ENCODE measurements at places on chromosomes 1 and 21.

DNA sequence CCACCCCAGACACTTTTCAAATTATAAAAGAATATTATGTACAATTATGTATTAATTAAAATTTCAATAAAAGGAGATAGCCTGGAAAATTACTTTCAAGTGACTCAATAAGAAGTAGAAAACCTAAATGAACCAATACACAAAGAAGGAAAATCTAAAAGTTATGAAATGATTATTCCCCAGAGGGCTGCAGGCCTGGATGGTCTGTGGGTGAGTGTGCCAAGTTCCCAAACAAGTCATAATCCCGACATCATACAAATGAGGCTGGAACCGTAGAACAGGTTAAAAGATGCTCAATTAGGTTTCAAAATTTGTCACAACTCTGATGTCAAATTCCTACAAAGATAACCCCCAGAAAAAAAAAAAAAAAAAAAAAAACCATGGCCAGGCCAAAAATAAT, 12.7 kb downstream of the SPATC1L start:
- no peak for DNase-seq

GRCh38 chr1:22712502-22713271, 2.0 kb downstream of the EPHB2 start:
- no peak for DNase-seq

DNA sequence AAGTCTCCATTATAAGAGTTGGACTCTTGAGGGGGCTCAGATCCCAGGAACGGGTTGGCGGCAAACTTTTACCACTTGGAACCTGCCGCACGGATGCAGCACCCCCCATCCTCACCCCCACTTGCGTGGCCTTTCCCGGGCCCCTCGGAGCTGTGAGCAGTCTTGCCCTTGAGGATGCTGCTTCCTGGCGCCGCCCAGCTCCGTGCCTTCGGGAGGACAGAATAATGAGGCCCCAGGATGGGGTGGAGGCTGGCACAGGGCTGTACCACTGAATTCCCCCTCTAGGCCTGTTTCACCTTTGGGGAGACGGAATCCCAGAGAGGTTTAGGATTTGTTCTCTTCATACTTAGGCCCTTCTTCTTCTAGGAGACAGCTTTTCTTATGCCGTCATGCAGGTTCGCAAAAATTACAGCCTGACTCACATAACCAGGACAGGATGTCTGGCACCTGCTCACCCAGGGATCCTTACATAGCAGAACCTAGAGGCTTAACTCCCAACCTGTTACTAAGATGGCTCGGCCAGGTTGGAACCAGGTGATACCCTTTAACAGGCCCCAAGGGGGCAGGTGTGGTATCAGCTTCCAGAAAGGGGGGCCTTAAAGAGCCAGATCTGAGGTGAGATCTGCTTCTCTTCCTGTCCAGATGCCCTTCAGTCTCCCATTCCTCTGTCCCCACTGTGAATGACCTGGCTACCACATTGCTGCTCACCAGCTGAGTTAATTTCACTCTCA, 1.5 kb downstream of the TRNP1 start:
- DNase-seq: no peak

- DNase-seq: no peak
Measured at GRCh38 chr1:181155339-181155738, 66.8 kb downstream of the IER5 start.

- DNase-seq: no peak
Measured at GRCh38 chr21:44681861-44682579, at the start of gene KRTAP12-1. TSS of gene KRTAP12-1 (minus strand) at chr21:44682163. CDS start at chr21:44682123, 40 bp downstream.

Data from iPS DF 19.7 (cell line).